Neural crest cell (in vitro differentiated cells): ENCODE measurements at places on chromosomes 6 and 20. TPM values are rescaled to one million over a fixed set of nuclear protein-coding genes. Genes with fewer than 3 reads are reported as not detected.
A peak's percentile ranks its signal among the peaks of the same experiment; 100 is the strongest.

DNA sequence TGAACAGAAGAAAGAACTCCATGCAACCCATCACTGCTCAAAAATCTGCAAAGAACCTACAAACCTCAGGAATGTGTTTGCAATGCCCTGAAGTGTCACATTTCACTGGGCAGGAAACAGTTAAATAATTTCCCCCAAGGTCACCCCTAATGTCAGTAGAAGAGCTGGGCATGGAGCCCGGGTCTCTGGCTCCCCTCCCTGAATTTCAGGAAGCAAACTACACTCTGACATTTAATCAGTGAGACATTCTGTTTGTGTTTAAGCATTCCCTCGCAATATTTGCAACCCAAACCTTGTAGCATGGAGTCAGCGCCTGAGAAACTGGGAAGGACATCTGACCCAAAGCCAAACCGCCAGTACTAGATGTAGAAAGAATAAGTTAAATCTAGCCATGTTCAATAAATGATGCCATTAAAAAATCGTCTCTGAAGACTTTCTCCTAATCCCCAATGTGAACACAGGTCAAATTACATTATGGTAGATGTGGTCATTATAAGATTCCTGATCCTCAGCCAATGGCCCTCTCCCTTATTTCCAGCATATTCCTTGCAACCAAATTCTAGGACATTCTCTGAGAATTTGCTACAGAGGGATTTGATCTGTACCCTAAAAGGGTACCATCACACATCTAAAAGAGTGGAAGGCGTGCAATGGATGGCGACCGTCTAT is 91.2 kb upstream of the ADTRP start:
- no peaks in the 10 kb centered on the region for H3K36me3 ChIP-seq
- H3K27ac ChIP-seq: no peak overlapping the region
- H3K4me1 ChIP-seq: no peaks in the 10 kb centered on the region
- H3K4me3 ChIP-seq: no peak overlapping the region
- DNase-seq: no peak
- H3K27me3 ChIP-seq: no peaks in the 10 kb centered on the region

- DNase-seq: no peak
- no peaks in the 10 kb centered on the region for H3K27me3 ChIP-seq
- no peaks in the 10 kb centered on the region for H3K4me1 ChIP-seq
Measured at GRCh38 chr6:47009583-47009982, 32.5 kb downstream of the ADGRF1 start.

DNA sequence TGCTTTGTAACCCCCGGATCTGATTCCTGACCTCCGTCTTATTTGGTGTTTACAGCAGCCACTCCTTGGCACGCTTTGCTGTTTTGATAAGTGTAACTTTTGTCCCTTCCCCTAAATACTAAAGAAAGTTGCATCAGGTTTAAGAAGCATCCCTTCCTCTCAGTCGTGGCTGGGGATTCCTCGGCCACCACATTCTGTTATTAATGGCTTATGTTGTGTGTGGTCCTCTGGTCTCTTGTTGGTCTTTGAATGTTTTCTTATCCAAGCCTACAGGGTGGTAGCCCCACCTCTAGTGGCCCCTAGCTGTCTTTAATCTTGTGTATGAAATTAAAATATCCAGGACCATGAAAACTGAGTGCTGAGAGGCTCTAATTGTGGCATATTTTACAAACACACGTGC is 37.5 kb upstream of the FNDC1 start:
- H3K36me3 ChIP-seq: no peaks in the 10 kb centered on the region
- no peaks in the 10 kb centered on the region for H3K4me1 ChIP-seq
- H3K27ac ChIP-seq: no peak overlapping the region
- no peak overlapping the region for H3K4me3 ChIP-seq

- no peak overlapping the region for H3K4me3 ChIP-seq
- no peak for DNase-seq
- no peaks in the 10 kb centered on the region for H3K36me3 ChIP-seq
- H3K27me3 ChIP-seq: no peaks in the 10 kb centered on the region
- no peak overlapping the region for H3K27ac ChIP-seq
- no peaks in the 10 kb centered on the region for H3K4me1 ChIP-seq
Measured at GRCh38 chr6:8657522-8657921, 222.2 kb upstream of the SLC35B3 start.

DNA sequence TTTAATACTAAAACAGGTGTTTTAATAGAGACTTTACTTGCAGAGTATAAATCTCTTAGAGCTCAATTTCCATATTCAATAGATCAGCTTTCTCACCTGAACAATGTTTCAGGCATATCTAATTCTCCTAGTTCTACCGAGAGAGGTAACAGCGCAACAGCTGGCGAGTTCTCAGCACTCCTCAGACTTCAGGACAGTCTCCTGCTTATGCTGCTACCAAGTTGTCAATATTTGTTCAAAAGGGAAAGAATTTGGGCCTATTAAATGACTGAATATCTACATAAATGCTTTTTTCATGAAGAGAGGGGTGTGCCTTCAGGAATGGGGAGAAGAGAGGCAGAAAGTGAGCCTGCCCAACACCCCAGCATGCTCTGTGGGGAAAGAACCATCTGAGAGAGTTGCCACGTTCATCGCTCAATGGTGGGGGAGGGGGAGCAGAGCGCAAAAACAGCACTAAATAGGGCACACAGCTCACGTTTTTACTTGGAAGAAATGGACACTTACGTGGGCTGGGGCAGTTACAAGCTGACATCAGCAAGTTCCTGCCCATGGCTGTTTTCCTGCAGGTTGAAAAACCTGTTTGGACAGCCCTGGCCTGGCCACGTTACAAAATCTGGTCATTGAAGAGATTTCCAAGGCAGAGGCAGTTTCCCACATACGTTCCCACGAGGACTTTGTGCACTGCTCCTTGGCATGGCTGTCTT is 38.0 kb downstream of the EZR start:
- peaks cover 32% of the 10 kb centered on the region for H3K36me3 ChIP-seq
- H3K4me1 ChIP-seq: no peaks in the 10 kb centered on the region
- no peak overlapping the region for H3K27ac ChIP-seq
- no peak overlapping the region for H3K4me3 ChIP-seq

- no peaks in the 10 kb centered on the region for H3K27me3 ChIP-seq
- no peaks in the 10 kb centered on the region for H3K36me3 ChIP-seq
- no peak overlapping the region for H3K27ac ChIP-seq
- no peak for DNase-seq
- no peak overlapping the region for H3K4me3 ChIP-seq
Measured at GRCh38 chr20:44137266-44137801, 49.7 kb downstream of the JPH2 start.

DNA sequence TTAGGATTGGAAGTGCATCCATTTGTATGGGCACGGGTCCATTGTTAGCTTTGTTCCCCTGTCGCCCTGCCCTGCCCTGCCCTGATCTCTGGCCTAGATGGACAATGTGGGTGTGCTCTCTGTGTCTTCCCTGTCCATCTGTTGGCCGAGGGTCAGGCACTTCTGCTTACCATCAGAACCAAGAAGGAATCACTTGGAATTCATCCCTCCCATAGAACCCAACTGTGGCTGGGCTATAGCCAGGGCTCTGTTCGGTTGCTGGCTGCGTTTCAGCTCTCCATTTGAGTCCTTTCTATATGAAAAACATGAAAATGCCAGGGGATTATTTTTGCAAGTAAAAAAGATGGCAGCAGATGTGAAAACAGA is 26.6 kb upstream of the TULP4 start:
- H3K36me3 ChIP-seq: peaks cover 4% of the 10 kb centered on the region
- no peaks in the 10 kb centered on the region for H3K27me3 ChIP-seq
- H3K27ac ChIP-seq: no peak overlapping the region
- H3K4me1 ChIP-seq: peaks cover 27% of the 10 kb centered on the region

GRCh38 chr20:35179292-35180212 is 7.7 kb downstream of the PROCR start:
- peaks cover 30% of the 10 kb centered on the region for H3K27me3 ChIP-seq
- no peak overlapping the region for H3K4me3 ChIP-seq
- no peak for DNase-seq
- no peak overlapping the region for H3K27ac ChIP-seq
- H3K4me1 ChIP-seq: no peaks in the 10 kb centered on the region

- DNase-seq: no peak
- H3K4me1 ChIP-seq: peaks cover 18% of the 10 kb centered on the region
- H3K27ac ChIP-seq: no peak overlapping the region
- H3K4me3 ChIP-seq: no peak overlapping the region
- no peaks in the 10 kb centered on the region for H3K36me3 ChIP-seq
Measured at GRCh38 chr6:169023161-169023874, 230.3 kb downstream of the THBS2 start.

DNA sequence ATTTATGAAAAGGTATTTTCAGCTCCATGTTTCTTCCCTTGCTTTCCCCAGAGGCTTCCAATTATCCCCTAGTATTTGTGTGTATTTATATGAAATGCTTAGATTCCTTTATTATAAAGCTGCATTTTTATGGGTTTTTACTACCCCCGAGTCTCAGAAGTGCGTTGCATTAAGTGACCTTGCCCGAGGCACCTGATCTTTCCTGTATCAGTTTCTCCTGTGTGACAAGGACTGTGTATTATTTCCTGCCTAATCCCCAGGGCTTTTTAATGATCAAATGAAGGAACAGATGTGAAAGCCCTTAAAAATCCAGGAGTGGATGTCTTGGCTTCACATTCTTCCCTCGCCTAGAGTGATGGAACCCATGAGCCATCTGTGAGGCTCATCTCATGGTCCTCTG is 118.8 kb downstream of the TULP4 start:
- H3K4me3 ChIP-seq: no peak overlapping the region
- H3K27me3 ChIP-seq: no peaks in the 10 kb centered on the region
- H3K4me1 ChIP-seq: no peaks in the 10 kb centered on the region
- H3K27ac ChIP-seq: peak overlapping the region; percentile 16
- peaks cover 28% of the 10 kb centered on the region for H3K36me3 ChIP-seq

- no peak overlapping the region for H3K27ac ChIP-seq
- DNase-seq: no peak
- H3K27me3 ChIP-seq: no peaks in the 10 kb centered on the region
- no peaks in the 10 kb centered on the region for H3K4me1 ChIP-seq
Measured at GRCh38 chr6:40848868-40849514, 190.0 kb downstream of the UNC5CL start.

GRCh38 chr20:38117635-38118034 is 47.4 kb downstream of the TGM2 start:
- peaks cover 3% of the 10 kb centered on the region for H3K4me1 ChIP-seq
- no peak for DNase-seq
- no peak overlapping the region for H3K27ac ChIP-seq
- H3K4me3 ChIP-seq: no peak overlapping the region
- no peaks in the 10 kb centered on the region for H3K36me3 ChIP-seq

DNA sequence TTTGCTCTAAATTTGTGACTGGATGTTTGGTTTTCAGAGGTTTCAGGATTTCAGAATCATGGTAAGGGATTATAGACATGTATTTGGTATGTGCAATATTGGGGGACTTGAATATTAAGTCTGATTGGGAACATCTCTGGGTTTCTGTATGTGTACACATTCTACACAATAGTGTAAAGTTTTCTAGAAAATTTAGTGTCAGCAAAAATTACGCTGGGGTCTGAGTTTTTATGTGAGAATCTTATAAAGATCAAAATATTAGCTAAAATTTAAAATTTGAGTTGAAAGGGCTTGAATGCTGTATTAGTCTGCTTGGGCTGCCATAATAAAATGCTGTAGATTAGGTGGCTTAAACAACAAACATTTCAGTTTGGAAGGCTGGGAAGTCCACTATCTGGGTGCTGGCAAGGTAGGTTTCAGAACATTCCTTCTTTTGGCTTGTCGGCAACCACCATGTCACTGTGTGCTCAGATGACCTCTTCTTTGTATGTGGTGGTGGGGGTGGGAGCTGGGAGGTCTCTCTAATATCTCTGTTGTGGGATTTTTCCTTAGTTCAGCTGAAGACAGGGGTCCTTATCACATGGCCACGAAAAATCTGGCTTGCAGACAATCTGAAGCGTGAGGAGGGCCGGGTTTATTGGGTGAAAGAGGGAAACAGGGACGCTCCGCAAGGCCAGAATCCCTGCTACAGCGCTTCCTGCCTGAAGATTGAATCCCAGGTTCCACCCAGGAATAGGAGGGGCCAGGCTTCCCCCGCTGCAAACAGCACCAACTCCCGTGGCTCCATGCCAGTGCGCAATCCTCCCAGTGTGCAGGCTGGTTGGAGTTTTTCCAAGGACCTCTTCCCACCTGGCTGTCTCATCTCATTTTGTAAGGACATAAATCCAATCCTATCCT is 299.7 kb downstream of the PLCB1 start:
- no peaks in the 10 kb centered on the region for H3K36me3 ChIP-seq
- peaks cover 8% of the 10 kb centered on the region for H3K4me1 ChIP-seq
- H3K27me3 ChIP-seq: no peaks in the 10 kb centered on the region
- no peak overlapping the region for H3K27ac ChIP-seq
- DNase-seq: no peak

DNA sequence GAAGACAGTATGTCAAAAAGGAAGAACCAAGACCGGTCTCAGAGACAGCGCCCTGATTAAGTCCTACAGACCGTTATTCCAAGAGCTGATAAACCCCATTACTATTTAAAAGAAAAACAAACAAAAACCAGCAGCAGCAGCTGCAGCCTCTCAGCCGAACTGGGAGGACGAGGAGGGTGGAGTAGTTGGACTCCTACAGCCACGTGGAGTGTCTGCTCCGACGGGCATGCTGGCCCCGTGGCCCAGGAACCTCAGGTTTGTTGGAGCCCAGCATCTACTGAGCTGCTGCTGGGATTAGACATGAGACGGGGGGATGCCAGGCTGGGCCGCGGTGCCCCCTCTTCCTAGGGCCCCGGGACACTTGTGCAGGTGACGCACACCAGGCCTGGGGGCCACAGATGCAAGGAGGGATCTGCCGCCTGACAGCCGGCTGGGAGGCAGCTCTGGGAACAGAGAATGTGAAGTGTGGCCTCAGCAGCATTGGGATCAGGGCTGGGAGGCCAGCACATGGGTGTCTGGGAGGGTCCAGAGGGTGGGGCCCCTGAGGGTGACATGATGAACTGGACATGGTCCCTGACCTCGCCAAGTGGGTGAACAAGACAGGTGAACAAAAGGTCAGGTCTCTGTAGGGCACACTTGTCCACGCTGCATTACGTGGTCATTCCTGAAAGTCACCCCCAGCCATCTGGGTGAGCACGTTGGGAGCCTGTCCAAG is 2.9 kb upstream of the ZBTB46 start:
- no peak for DNase-seq
- no peak overlapping the region for H3K27ac ChIP-seq
- H3K4me3 ChIP-seq: peak overlapping the region; percentile 59
- peaks cover 12% of the 10 kb centered on the region for H3K27me3 ChIP-seq
- H3K36me3 ChIP-seq: no peaks in the 10 kb centered on the region
- H3K4me1 ChIP-seq: peaks cover 22% of the 10 kb centered on the region

GRCh38 chr6:16388488-16388887 is 150.1 kb downstream of the GMPR start:
- H3K4me1 ChIP-seq: no peaks in the 10 kb centered on the region
- H3K36me3 ChIP-seq: no peaks in the 10 kb centered on the region
- no peak overlapping the region for H3K27ac ChIP-seq
- H3K27me3 ChIP-seq: peaks cover 2% of the 10 kb centered on the region

ZKSCAN4 gene
- 7.9 and 8.1 TPM in 2 replicates for total RNA-seq

CGA gene
- total RNA-seq: not detected in 2 replicates

CLPSL1 gene
- total RNA-seq: not detected in 2 replicates

FKBP1A gene
- 176 and 185 TPM in 2 replicates for total RNA-seq

HCRTR2 gene
- total RNA-seq: not detected in 2 replicates

BHLHE23 gene
- not detected in 2 replicates for total RNA-seq
